Peyer's patch (tissue), 4 donors: ENCODE measurements at places on chromosomes 2 and 18. TPM values are rescaled to one million over a fixed set of nuclear protein-coding genes. Genes with fewer than 3 reads are reported as not detected.

Gene KATNAL2
- 0.67 TPM for total RNA-seq

Gene DNER
- 2.5 TPM for total RNA-seq

Gene RUFY4
- not detected for total RNA-seq

Gene IL37
- total RNA-seq = not detected

Gene BMP10
- total RNA-seq = not detected

Gene PRPF40A
- 86.6 TPM for total RNA-seq

Gene KIF1A
- total RNA-seq = 2.9 TPM

Gene SOX11
- not detected for total RNA-seq

Gene ZNF2
- 3.7 TPM for total RNA-seq

Gene RAB27B
- total RNA-seq = 4.6 TPM

Gene COPS9
- total RNA-seq = 102 TPM

Gene CCDC148
- total RNA-seq = not detected

Gene RMDN2
- 37.8 TPM for total RNA-seq

Gene ASB18
- not detected for total RNA-seq

Gene CCBE1
- total RNA-seq = 2.8 TPM

Gene GPR148
- total RNA-seq = not detected

Gene SPC25
- total RNA-seq = 6.6 TPM

Gene SERPINB10
- total RNA-seq = not detected

Gene TDRD15
- not detected for total RNA-seq

Gene GALNT14
- 19.2 TPM for total RNA-seq

Gene LIPG
- total RNA-seq = 45.4 TPM

Gene CFC1
- not detected for total RNA-seq

Gene MRPL33
- 41.4 TPM for total RNA-seq

Gene CCDC74B
- total RNA-seq = 2.1 TPM

Gene AFTPH
- 63.4 TPM for total RNA-seq

Gene PHLPP1
- total RNA-seq = 19.8 TPM

Gene REG1A
- 3,417 TPM for total RNA-seq

Gene IMMT
- 70.4 TPM for total RNA-seq

Gene DUSP11
- 25.6 TPM for total RNA-seq

Gene TMEM169
- not detected for total RNA-seq

Gene FAM237A
- total RNA-seq = not detected

Gene POTEJ
- not detected for total RNA-seq

Gene KCNJ3
- total RNA-seq = 6.6 TPM

Gene GATA6
- 111 TPM for total RNA-seq

Gene MATN3
- total RNA-seq = not detected

Gene CD207
- not detected for total RNA-seq

Gene UGT1A4
- 12.9 TPM for total RNA-seq

Gene MOCOS
- total RNA-seq = 5.0 TPM

Gene RAD51AP2
- total RNA-seq = not detected

Gene ZNF514
- total RNA-seq = 25.4 TPM

Gene CRACDL
- 3.3 TPM for total RNA-seq

Gene NTSR2
- not detected for total RNA-seq

Gene NAGK
- total RNA-seq = 33.1 TPM

Gene ACTG2
- 27.5 TPM for total RNA-seq

Gene SERPINB11
- total RNA-seq = not detected

Gene ZCCHC2
- 35.7 TPM for total RNA-seq

Gene CCDC141
- total RNA-seq = 6.1 TPM

Gene CFAP65
- total RNA-seq = not detected

Gene C2orf81
- total RNA-seq = 3.3 TPM

Gene SLC40A1
- total RNA-seq = 129 TPM

Gene SH3RF3
- total RNA-seq = 5.0 TPM

Gene ANKRD30BL
- not detected for total RNA-seq

Gene DSG4
- not detected for total RNA-seq

Gene DOCK10
- total RNA-seq = 14.6 TPM

Gene TEX44
- not detected for total RNA-seq

Gene ZNF516
- 23.9 TPM for total RNA-seq
